ENCODE measurements at places on chromosomes 1 and 21.

DNA sequence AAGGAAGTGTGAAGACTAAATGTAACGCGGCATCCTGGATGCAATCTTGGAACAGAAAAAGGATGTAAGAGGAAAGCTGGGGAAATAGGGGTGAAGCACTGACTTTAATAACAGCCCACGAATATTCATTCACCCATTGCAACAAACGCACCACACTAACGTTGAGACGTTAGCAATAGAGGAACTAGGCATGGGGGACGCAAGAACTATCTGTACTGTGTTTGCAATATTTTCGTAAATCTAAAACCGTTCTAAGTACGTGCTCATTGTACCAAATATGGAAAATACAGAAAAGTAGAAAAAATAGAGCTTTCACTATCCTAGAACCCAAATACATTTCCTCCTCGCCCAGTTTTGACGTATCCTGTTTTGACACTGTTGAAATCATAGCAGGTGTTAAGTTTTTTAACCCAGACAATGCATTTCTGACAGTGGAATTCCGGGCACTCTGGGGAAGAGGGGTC, 3.9 kb downstream of the LAPTM5 start:
- no peak for DNase-seq

- no peak for DNase-seq
These were observed 50.0 kb downstream of the KCNAB2 start for GRCh38 chr1:6095511-6096242.

DNA sequence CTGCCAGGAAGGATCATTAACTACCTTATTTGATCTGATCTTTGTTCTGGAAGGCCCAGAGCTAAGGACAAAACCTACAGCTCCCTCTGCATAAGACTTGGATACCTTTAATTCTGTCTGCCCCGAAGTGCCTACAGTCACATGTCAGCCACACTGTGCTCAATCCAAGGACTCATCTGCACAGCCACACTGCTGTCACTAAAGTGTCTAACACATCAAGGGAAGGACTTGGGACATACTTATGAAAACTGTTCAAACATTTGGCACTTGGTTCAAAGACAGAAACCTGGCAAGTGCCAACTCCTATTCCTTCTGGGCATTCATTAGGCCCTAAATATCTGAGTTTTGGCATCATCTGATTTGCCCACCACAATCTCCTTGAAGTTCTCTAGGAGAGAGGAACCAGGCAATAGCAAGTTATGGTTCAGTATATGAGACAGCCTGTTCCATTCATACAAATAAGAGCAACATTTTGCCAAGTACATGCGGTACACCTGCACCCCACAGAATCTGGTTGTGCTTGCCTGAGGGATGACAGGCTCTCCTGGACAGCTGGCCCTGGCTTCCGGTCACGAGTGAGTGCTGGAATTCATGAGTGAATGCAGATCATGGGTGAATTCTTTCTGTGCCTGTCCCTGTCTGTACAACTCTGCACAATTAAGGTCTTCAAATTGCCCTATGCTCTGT, 105.9 kb downstream of the KCNK1 start:
- no peak for DNase-seq

DNA sequence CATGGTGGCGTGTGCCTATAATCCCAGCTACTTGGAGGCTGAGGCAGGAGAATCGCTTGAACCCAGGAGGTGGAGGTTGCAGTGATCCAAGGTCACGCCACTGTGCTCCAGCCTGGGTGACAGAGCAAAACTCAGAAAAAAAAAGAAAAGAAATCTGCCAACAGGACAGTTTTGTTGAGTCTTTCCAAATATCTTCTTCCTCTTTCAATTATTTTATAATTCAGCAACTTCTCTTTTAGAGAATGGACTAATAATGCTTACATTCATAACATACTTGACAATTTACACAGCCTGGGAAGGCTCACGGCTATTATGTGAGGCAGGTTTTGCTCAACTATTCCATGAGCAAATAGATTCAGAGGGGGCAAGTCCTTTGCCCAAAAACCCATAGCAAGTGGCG, 18.1 kb downstream of the CNR2 start:
- no peak for DNase-seq

DNA sequence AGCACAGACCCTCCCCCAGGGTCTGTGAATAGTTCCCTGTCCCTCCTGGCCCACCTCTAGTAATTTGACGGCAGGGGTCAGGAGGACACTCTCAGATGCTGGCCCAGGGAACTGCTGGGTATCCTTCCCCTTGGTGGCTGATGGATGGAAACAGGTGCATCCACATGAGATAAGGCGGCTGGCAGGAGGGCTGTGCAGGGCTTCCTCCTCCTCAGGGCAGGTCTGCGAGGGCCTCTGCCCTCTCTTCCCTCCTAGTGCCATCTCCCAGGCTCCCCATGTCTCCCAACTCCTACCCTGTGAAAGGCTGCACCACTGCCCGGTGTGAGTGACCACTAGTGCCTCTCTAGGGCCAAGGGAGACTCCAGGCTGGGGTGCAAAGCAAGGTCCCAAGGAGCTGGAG, 123.9 kb downstream of the GLIS1 start:
- no peak for DNase-seq
